Caco-2 (cell line): ENCODE measurements at places on chromosomes 1 and 21. TPM values are rescaled to one million over a fixed set of nuclear protein-coding genes. Genes with fewer than 3 reads are reported as not detected.

GRCh38 chr1:91556556-91556955 is 55.9 kb downstream of the CDC7 start:
- no peak for DNase-seq

DNA sequence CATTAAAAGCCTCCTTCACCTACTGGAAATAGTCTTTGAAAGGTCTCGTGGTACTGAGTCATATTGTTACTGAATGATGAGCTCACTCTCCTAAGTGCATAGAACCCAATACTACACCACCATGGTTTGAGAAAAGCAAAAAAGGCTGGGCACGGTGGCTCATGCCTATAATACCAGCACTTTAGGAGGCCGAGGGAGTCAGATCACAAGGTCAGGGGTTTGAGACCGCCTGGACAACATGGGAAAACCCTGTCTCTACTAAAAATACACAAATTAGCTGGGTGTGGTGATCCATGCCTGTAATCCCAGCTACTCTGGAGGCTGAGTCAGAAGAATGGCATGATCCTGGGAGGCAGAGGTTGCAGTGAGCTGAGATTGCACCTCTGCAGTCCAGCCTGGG is 3.3 kb upstream of the HNRNPCL1 start:
- no peak for DNase-seq

- no peak for DNase-seq
These were observed 345.5 kb downstream of the SMYD3 start for GRCh38 chr1:246161626-246162025.

Gene MYBPH
- total RNA-seq, result 19.7 and 25.9 TPM in 2 replicates

Gene ANKRD35
- 0.09 and 0.34 TPM in 2 replicates for total RNA-seq

DNA sequence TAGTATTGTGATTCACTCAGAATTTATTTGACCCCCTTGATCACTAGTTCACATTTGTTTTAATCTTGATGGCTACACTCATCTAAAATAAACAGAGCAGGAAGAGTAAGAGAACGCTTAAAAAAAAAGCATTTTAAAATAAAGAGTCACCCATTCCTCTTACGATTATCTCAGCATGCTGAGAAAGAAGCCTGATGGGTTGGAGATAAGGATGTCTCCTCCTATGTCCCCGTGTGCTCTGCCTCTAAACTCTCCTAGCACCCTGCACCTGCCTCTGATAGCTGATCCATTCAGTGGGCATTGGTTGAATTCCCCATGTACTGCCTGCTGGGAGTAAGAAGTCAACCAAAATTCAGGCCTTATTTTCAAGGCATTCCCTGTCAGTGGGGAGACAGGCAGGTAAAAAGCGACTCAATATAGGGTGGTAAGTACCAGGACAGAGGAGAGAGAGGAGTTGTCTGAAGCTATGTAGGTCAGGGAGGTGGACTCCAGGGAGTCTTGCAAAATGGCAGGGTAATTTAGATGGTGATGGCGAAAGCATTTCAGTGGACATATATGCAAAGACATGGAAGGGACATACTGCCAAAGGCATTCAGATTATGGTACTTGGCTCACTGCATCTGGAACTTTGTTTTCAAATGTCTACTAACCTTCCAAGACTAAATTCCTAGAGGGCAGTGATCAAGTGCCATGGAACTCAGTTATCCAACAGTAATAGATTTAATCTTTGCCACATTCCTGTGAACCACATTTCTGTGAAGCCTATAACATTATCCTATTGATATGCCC is 18.4 kb downstream of the ELAVL4 start:
- DNase-seq, result no peak
